ENCODE measurements at places on chromosomes 6 and 20.

DNA sequence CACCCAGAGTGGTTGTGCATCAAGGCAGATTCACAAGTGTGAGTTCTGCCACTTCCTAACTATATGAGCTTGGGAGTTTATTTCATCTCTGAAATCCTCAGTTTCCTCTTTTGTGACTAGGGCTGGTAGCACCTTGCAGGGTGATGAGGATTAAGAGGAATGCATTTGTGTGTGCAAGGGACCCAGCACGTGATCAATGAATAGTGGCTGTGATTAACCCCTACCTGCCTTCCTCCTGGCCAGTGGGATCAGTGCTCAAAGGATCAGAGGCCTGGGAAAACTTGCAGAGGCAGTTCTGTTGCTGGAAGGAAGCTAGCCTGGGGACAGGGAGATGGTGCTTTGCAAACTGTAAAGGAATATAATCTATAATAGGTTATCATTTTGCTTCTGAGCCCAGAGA, 7.3 kb downstream of the SDC4 start:
- DNase-seq = no peak

- peak; percentile 75 for DNase-seq
These were observed 680.7 kb upstream of the SLC35B3 start for GRCh38 chr6:9116026-9116425.

DNA sequence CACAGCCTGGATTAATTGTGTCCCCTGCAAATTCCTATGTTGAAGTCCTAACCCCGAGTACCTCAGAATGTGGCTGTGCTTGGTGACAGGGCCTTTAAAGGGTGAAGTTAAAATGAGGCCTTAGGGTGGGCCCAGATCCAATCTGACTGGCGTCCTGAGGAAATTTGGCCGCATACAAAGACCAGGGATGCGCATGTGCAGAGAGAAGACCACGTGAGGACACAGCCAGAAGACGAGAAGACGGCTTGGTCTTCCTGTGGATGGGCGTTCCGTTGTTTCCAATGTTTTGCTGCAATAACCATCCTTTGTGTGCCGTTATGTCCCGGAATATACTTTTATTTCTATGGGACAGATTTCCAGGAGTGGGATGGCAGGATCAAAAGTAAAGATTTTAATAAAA, 40.9 kb upstream of the SLC22A2 start:
- no peak for DNase-seq

DNA sequence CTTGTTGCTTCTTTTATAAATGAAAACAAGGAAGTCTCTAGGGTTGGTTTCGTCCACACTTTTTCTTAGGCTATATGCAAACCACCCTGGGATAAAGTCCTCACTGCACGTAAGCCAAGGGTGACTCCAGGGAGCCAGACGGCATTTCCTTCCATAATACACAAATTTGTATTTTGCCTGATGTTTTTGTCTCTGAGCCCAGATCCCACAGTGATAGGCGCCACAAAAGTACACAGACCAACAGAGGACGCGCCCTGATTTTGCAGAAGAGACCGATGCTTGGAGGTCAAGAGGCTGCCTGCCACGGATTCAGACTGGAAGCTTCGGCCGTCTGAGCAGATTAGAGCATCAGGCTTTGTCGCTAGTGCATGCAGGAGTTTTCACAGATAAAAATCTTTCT, 22.8 kb downstream of the FOXQ1 start:
- DNase-seq = no peak

DNA sequence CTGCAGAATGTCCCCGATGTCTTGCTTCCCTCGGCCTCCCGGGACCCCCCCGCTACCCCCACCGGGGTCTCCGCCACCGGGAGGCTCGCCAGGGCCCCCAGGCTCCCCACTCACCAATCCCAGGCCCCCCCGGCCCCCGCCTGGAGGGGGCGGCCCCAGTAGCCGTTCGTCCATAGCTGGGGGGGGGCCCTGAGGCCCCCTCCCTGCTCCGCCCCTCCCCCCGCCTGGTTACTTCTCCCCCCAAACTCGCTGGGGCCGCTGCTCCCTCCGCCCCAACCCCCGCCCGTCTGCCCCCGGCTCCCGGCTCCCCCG, 304 bp downstream of the PBX2 start:
- no peak for DNase-seq

GRCh38 chr6:151494235-151494935, 568 bp downstream of the CCDC170 start:
- DNase-seq = no peak

GRCh38 chr6:56445818-56446217, 196.9 kb downstream of the DST start:
- no peak for DNase-seq

DNA sequence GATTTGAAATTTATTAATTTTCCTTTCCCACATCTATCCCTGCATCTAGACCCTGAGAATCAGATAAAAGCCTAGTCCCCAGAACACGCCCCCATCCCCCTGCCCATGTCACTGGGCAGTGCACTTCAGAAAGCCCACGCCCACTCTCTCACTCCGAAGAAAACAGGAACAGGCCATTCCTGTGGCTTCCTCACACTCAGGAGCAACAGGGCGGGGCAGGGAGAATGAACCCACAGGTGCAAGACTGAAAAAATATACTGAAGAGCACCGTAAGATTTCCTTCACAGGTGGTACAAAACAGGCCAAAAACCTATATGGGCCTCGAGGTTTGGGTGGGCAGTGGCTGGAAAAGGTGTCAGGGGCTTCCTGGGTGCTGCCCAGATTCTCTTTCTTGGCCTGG, 3.4 kb downstream of the OXT start:
- DNase-seq = no peak

GRCh38 chr6:12051861-12052368, 39.8 kb downstream of the HIVEP1 start:
- DNase-seq = no peak

DNA sequence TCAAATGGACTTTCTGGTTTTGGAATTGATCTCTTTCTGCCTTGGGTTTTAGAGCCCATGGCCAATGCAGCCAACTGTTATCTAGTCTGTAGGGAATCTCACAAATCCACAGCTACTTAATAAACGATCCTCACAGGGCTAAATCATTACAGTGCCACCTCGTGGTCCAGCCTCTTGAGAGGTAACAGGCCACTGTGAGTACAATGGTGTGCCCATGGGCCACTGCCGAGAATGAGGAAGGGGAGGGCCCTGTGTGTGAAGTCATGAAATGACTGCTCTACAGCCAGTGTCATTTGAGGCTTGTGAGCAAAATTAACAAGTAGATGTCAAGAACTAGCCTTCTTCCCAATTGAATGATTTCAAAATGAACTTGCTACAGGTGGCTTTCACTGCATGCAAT, 54.3 kb upstream of the GMPR start:
- DNase-seq = no peak

DNA sequence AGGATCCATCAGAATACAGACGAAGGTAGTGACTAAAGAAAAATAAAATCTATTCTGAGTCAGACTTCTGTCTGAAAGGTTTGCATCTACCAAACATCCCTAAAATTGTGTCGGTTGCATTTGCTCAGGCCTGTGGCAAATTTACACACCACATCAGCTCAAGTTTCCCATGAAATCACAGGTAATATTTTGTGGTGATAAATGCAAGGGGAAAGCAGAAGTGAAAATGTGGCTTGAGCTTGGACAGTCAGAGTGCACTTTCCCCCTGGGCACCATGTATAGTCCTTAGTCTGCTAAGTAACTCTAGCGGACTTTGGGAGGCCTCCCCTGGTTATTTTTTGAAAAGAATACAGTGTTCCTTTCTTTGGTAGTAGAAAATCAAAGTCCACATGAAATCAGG, 159.1 kb downstream of the PKHD1 start:
- no peak for DNase-seq

- DNase-seq = peak; percentile 4
These were observed 636.8 kb downstream of the PRKN start for GRCh38 chr6:162090734-162091133.

DNA sequence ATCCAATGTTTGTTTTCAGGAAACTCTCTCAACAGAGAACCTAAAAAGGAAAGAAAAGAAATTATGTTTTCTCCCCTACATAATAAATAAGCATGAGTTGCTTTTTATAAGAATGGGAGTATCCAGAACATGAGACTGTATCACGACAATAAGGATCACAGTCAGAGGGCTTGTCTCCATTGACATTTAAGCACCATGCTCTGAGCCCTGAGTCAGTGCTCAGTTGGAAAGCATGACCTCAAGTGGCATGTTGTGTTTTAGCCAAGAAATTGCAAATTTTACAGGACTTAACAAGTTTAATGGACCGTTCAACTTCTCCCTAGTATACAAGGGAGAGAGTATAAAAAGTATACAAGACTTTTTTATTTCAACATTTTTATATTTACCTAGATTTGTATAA, 431.6 kb downstream of the GJA1 start:
- no peak for DNase-seq
